ENCODE measurements at places on chromosomes 16 and 17.

- no peak for DNase-seq
Observed at GRCh38 chr16:49488740-49489525, 115.3 kb downstream of the C16orf78 start.

- DNase-seq = no peak
Observed at GRCh38 chr17:38504216-38504615, 76.0 kb downstream of the ARHGAP23 start.

DNA sequence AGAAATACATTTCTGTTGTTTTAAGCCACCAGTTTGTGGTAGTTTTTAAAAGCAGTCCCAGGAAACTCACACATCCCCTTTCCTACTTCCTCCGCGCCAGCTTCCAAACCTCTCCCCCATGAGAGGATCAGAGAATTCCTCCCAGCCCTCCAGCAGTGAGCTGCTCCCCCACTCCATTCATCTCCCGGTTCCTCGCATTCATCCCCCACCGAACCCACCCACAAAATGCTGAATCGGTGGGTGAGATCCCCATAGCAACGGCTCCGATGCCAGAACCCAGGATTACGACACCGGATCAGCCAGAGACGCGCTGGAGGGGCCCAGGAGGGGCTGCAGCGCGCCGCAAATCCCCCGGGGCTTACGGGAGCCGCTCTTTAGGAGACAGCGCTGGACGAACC, 251.4 kb upstream of the RPL38 start:
- no peak for DNase-seq

GRCh38 chr17:58503866-58504265, 10.6 kb downstream of the MTMR4 start:
- DNase-seq = no peak

DNA sequence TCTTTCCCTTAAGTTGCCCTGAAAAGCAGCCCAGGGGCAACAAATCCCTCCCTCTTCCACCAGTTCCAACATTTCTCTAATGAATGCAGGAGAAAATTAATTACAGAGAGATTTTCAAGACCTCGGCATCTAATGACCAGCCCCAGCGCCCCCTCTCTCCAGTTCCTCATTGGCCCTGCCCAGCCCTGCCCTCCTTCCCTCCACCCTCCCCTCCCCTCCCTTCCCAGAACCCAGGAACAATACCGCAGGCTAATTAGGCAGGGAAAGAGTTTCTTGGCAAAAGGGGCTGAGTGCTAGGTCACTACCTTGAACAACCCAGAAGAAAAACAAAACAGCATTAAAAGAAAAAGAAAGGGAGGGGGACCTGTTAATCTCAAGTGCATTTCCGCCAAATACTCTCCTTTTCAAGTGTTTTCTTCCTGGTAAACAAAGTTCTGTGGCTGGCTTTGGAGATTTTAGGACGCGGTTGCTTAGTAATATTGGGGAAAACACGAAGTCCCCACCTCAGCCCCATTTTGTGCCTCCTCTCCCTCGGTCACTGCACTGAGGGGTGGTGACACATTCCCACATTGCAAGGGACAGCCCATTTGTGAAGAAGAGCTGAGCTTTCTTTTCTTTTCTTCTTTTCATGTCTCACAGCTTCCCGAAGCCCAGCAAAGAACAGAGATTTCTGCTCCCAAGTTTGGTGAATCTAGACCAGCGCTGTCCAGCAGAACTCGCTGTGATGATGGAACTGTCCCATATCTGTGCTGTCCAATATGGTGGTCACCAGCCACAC, 215.4 kb downstream of the SOX9 start:
- no peak for DNase-seq

GRCh38 chr17:44930667-44931066, 15.4 kb upstream of the GFAP start:
- no peak for DNase-seq

DNA sequence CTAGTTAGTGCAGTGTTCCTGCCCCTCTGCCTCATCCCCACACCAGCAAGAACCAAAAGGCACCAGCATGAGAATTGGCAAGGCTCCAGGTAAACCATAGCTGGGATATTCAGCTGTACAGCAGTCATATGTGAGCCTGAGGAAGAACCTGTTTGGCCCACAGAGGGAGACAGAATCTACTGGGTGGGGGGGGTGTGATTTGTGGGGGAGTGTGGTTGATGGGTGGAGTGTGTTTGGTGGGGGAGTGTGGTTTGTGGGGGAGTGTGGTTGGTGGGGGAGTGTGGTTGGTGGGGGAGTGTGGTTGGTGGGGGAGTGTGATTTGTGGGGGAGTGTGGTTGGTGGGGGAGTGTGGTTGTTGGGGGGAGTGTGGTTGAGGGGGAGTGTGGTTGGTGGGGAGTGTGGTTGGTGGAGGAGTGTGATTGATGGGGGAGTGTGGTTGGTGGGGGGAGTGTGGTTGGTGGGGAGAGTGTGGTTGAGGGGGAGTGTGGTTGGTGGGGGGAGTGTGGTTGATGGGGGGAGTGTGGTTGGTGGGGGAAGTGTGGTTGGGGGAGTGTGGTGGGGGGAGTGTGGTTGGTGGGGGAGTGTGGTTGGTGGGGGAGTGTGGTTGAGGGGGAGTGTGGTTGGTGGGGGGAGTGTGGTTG, 19.5 kb downstream of the MINK1 start:
- peak; percentile 43 for DNase-seq

DNA sequence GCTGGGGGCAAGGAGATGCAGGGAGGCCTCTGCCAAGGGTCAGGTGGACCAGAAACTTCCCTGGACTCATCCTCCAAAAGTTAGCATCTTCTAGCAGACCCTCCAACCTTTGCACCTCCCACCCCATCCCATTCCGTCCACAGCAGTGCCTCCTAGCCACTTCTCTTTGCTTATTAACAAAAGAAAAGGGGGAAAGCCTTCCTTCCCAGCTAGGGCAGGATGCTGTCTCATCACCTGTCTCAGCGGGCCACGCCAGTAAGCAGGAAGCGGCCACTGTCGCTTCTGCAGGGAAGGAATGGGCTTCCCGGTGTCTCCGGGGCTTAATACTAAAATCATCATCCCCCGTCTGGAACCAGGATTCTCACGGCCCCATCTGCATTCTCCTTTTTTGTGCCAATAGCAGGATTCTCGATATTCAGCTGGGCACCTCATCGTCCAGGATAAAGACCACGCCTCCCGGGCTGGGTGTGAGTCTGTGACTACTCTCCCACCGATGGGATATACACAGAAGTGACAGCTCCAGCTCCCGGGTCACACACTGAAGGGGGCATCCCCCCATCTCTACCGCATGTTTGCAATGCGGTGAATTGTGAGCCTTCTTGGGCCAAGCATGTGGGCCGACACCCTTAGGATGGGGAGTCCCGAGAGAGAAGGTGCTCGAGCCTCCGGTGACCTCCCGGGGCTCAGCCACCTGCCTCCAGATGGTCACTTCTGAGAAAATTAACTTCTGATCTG, 15.5 kb upstream of the RBFOX3 start:
- peak; percentile 3 for DNase-seq

- DNase-seq = no peak
Observed at GRCh38 chr17:65270499-65271253, 133.5 kb downstream of the RGS9 start.

- peak; percentile 29 for DNase-seq
Observed at GRCh38 chr16:66605177-66605978, 874 bp downstream of the CMTM3 start.

DNA sequence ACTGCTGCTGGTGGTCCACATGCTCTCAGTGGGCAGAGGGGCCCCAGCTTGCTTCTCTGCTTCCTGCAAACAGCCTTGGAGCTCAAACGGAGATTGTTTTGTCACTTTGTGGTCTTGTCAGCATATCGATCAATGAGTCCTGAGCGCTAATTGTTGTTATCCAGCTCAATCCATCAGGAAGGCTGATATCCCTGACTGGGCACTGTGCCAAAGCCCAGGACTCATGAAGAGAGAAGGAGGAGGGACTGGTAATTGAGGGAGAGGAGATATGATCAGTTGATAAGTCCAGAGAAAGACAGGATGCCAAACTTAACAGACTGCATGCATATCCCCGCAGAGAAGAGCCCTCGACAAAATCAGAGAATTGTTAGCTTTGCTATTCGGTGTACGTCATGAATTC, 58.6 kb upstream of the DNAH9 start:
- DNase-seq = no peak

- no peak for DNase-seq
Observed at GRCh38 chr17:73719588-73720071, 75.4 kb upstream of the SDK2 start.

- no peak for DNase-seq
Observed at GRCh38 chr17:13263746-13264145, 245.9 kb upstream of the ELAC2 start.

DNA sequence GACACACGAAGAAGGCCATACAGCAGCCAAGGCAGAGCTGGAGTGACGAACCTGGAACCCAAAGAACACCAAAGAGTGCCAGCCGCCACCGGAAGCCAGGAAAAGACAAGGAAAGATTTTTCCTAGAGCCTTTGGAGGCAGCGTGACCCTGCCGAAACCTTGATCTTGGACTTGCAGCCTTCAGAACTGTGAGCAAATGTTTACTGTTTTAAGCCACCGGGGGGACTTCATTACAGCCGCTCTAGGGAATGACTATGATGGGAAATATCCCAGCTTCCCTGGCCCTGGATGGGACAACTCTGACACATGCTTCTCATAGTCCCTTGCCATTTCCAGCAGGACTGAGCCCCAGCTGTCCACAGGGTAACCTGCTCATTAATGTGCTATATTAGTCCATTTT, 270.6 kb downstream of the HAPSTR1 start:
- no peak for DNase-seq

GRCh38 chr17:38330941-38331411, 12.8 kb downstream of the GPR179 start:
- DNase-seq = no peak

DNA sequence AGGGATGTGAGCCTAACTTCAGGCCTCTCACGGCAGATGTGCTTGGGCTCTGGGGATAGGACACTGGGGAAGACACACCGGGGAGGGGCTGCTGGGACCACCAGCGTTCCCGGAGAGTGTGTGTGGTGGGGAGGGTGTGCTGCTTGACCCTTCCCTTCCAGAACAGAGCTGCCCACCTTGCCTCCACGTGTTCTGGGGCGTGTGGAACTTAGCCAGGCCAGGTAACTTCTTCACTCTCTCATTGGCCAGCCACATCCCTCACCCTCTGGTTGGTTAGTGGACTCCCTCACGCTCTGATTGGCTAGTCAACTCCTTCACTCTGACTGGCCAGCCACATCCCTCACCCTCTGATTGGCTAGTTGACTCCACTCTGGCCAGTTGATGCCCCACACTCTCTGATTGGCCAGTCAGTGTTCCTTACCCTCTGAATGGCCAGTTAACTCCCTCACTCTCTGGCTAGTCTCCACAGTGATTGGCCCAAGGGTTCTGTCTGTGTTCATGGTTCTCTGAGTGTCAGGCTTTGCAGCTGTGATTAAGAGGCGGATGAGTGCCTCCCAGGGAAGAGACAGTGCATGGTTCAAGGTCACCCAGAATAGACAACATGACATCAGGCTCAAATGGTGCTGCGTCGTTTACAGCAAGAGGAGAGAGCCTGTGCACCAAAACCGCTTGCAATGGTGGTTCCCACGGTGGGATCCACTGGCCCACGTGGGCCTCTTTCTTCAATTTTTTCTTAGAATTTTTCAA, 10.0 kb downstream of the TMEM235 start:
- DNase-seq = no peak

- peak; percentile 76 for DNase-seq
Observed at GRCh38 chr17:47698749-47699535, 5.0 kb downstream of the TBKBP1 start.

GRCh38 chr16:1899641-1900451, 18.4 kb downstream of the HS3ST6 start:
- DNase-seq = no peak

- DNase-seq = no peak
Observed at GRCh38 chr17:17535957-17536356, 39.8 kb upstream of the RASD1 start.

- no peak for DNase-seq
Observed at GRCh38 chr17:75654176-75654575, 12.8 kb downstream of the RECQL5 start.

- no peak for DNase-seq
Observed at GRCh38 chr16:77430360-77430759, 4.5 kb downstream of the ADAMTS18 start.

DNA sequence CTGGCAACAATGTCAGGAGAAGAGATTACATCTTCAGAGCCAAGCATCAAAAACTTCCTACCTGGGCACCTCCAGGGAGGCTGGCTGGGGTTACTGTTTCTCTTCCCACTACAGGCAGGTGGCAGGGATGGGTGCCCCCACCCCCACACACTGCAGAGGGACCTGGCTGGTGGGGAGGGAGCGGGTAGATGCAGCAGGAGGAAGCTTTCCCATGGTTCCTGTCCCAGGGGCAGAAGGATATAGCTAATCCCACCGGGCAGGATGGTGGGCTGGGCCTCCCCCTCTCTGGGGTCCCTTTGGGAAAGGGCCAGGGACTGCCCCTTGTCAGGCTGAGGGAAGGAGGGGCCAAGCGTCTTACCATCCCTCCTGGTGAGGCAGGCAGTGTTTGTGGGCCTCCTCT, 16.7 kb upstream of the MTMR4 start:
- no peak for DNase-seq

DNA sequence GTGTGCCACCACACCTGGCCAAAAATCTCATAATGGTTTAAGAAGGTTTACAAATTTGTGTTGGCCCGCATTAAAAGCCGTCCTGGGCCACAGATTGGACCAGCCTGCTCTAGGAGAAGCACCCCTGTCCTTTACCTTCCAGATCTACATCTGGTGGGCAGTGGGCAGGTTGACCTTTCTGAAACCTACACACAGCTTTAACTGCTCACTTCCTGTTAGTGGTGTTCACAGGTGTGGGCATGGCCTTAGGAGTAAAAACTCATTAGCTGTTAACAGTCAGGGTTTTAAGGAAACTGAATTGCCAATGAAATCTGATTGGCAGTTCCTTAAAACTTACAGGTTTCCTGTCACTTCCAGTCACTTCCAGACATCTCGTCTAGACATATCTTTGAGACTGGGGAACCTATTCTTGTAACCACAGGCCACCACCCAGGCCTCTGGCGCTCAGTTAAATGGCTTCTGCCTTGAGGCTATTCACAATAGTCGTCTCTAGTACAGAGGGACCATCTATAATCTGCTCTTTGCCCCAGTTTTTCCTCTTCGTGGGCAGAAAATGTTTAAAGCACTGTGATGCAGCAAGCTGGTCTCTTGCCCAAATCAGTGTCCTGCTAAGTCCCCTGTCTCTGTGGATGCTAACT, 29.3 kb downstream of the GNGT2 start:
- no peak for DNase-seq

DNA sequence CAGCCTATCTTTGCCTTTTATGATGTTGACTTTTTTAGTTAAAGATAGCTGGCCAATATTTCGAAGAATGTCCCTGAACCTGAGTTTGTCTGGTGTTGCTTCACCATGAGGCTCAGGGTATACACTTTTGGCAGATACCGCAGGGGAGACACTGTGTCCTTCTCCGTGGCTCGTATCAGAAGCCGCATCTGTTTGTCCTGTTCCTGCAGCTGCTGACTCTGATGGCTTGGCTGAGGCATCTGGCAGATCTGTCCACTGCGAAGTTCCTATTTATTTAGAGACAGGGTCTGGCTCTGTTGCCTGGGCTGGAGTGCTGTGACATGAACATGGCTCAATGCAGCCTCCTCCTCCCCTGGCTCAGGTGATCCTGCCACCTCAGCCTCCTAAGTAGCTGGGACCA, 93.5 kb downstream of the CRISPLD2 start:
- DNase-seq = no peak

GRCh38 chr17:45228763-45229539, 7.3 kb downstream of the FMNL1 start:
- DNase-seq = peak; percentile 89

Data from naive thymus-derived CD4-positive, alpha-beta T cell (primary cell).